Activated naive CD8-positive, alpha-beta T cell treated with anti-CD3 and anti-CD28 coated beads for 36 hours (primary cell): ENCODE measurements at places on chromosomes 5 and 9.

DNA sequence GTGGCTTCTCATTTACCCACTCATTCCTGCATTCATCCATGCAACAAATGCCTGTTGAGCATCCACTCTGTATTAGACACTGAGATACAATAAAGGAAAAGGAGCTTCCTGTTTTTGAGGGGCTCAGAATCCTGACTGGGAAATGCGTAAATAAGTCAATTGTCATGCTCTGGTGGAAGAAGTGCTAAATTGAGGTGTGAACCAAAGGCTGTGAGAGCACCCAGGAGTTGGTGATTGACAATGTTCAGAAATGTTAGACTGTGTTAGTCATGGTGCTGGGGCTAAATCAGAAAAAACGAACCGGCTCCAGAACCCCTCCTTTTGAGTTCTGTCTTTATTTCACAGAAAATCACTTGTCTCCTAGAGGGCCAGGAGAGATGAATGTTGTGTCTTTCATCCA is 558.6 kb upstream of the SGCD start:
- no peak for DNase-seq

DNA sequence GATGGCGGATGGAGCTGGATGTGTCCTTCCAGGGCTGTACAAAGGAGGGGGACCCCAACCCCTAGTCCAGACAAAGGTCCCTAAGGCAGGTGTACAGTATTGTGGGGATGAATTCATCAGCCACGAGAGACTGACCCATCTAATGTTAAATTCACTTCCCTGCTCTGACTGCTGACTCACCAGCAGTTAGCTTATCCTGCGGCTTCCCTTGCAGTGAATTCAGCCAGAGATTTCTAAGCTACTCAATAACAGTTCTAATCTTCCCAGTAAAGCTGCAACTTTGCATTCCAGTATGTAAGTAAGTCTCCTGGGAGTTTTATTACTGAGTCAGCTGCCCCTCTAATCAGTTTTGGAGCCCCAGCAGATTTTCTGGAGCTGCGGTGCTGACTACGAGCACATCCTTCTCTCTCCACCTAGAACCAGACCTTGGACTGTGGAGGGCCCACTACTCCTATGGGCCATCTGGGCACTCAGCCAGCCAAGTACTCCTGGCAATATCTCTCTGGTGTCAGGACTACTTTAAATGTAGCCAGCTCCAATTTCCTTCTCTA is 16.1 kb downstream of the B4GALT1 start:
- no peak for DNase-seq

DNA sequence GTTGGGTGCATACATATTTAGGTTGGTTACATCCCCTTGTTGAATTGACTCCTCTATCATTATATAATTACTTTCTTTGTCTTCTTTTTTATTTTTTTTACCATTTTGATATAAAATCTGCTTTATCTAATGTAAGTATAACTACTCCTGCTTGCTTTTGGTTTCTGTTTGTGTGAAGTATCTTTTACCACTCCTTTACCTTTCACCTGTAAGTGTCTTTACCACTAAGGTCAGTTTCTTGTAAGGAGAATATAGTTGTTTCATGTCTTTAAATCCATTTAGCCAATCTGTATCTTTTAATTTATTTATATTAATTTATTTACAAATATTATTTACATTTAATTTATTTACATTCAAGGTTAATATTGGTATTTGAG is 33.0 kb downstream of the INSL4 start:
- no peak for DNase-seq

DNA sequence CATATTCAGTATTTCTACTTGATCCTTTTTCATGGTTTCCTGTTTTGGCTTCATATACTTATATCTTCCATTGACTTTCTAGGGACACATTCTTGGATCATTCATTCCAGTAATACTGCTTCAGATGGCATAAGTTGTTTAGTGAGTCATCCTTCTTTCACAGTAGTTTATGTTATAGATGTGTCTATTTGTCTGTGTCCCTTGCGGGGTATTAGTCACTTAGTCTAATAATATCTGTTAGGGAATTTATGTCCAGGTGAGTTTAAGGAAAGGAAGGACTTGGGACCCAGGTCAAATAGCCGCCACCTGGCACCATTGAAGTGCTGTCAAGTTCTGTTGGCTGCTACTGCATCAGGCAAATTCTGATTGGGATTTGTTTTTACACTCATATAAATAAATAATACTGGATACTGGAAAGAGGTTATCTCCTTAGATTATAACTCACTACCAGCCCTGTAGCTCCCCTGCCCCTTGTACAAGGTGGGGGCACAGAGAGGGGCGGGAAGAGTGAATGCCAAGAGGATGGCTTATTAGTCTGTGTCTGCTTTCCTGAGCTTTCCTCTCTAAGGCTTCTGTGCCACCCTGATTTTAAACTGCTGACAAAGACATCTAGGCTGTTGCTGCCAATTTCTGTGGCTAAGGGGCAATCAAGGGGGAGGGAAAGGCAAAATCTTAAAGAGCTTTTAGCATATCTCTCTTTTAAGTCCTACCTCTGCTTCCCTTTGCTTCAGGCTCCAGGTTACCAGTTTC is 64.9 kb downstream of the CDC42SE2 start:
- DNase-seq = no peak

DNA sequence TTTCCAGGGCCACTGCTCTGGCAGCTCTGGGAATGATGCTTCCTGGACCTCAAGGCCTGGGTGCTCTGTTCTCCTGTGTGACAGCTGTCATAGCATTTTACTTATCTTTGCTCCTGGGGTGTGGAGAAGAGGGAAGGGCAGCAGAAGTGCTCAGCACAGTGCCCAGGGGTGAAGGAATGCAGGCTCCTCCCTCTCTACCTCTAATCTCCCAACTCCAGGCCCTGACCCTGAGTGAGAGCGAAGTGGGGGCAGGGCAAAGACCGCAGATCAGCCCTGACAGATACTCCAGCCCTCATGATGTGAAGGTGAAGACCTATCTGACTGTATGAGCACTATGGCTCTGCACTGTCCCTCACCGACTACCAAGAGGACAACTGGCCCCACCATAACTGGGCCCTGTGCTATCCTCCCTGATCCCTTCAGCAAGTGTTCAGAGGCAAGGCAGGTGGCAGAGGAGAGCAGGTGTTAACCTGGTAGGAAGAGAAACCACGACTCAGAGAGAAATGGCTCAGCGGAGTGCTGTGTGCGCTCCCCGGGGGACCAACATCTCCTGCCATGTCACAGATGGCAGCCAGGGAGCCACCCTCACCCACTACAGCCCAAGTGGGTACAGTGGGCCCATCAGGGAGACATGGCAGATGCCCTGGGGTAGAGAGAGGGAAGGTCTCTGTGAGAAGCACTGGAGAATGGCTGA is 16.8 kb downstream of the ACSL6 start:
- no peak for DNase-seq

DNA sequence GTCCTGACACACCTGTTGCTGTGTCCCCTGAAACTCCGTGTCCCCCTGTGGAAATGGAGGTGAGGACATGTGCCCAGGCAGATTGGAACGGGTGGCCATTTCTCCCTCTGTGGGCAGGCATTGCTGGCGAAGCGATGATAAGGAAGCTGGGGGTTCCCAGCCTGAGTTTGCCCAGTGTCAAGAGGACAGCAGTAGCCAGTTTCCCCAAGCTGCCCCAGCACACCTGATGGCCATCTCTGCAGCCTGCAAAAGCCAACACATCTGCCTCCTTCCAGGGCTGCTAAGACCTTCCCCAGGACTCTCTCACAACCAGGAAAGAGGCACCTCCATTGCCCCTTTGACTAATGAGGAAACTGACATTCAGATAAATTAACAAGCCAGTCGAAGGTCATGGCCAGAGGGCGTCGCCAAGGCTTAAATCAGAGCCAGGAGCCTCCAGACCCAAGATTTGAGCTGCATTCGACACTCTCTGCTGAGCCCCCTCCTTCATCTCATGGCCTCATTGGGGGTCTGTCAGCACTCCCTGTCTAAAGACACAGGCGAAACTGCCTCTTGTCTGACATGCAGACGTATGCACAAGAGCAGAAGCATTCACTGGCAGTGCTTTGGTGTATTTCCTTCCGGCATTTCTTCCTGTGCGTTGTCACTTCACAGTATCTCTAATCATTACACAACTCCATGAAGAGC is 10.4 kb upstream of the WNK2 start:
- no peak for DNase-seq

GRCh38 chr5:38832810-38833209 is 13.0 kb upstream of the OSMR start:
- DNase-seq = no peak

- DNase-seq = no peak
Measured at GRCh38 chr9:115157245-115157674, 39.3 kb upstream of the TNC start.

DNA sequence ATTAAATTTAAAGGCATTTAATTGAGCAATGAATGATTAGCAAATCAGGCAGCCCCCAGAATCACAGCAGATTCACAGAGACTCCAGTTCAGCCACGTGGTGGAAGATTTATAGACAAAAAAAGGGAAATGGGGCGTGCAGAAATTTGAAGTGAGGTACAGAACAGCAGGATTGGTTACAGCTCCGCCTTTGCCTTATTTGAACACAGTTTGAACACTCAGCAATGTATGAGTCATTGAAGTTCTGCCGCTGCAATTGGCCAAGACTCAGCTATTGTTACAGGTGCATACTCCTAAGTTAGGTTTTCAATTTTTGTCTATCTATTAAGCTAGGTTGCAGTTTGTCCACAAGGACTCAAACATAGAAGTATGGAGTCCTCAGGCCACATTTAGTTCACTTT is 157.7 kb upstream of the SLC12A2 start:
- DNase-seq = no peak

DNA sequence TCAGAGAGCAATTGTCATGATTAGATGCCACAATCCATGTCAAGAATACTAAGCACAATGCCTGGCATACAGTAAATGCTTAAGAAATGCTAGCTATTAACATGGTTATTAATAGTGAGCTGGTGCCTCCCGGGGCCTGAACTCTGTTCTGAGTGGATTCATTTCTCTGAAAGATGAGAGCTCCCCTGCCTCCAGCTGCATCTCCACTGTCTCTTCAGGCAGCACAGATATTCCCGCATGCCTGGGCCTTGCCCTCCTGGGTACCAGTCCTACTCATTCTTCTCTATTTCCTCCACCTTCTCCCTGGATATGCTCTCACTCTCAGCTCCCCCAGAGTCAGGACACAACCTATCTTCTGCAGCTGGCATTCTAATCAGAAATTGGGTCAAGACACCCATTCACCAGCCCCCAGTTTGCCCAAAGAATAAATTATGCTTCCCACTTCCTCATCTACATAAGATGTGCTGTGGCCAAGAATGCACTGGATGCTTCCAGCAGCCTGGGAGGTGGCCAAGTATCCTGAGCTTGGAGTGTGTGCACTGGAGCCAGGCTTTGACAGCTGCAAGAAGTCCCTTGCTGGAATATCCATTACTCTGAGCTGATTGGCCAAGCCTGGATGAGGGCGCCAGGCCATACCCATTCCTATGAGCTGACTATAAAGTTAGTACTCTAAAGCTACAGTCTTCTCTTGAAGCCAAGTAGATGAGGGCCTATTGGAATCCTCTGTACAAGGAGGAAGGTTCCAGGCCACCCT is 669.0 kb downstream of the ACTL7B start:
- no peak for DNase-seq

GRCh38 chr5:115388240-115388639 is 91.8 kb upstream of the CCDC112 start:
- DNase-seq = no peak

DNA sequence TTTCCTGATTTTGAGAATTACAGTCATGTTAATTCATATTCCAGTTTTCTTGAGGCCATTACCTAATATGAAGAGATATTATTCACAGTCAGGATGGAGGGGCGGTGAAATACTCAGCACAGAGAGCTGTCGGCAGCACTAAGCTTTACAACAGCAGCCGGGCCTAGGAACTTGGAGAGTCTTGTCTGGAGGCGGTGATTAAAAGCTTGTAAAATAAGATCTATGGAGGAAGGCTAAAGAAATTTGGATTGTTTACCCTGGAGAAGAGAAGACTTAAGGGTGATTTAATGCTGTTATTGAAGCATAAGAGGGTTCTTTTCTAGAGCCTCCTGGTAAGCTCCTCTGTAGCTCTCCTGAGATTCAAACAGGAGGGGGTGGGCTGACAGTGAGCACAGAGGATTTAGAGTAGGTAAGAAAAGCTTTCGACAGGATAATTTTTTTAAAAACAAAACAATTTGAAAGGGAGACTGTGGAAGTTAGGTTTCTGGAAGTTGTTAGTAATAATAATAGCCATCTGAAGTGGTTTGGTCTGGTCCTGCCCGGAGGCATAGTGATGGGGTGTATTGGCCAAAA is 406.3 kb upstream of the ADAMTSL1 start:
- DNase-seq = no peak

DNA sequence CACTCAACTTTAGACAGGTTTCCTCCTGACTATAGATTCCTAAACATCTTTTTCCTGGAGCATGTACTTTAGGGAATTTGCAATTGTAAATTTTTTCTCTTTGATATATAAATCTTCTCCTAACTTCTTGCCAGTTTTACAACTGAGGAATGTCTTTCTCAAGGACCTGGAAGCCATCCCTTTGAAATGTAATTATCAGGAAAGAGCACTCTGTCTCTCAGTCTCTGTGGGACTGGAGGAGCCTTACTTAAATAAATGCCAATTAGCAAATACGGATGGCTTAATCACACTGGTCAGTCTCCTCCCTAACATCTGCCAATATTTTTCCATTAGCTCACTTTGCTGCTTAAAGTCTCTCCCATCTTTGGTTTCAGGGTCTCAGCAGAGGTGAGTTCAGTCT is 344.3 kb upstream of the ARRDC3 start:
- no peak for DNase-seq

GRCh38 chr9:72037571-72037970 is 22.8 kb downstream of the C9orf57 start:
- DNase-seq = no peak

DNA sequence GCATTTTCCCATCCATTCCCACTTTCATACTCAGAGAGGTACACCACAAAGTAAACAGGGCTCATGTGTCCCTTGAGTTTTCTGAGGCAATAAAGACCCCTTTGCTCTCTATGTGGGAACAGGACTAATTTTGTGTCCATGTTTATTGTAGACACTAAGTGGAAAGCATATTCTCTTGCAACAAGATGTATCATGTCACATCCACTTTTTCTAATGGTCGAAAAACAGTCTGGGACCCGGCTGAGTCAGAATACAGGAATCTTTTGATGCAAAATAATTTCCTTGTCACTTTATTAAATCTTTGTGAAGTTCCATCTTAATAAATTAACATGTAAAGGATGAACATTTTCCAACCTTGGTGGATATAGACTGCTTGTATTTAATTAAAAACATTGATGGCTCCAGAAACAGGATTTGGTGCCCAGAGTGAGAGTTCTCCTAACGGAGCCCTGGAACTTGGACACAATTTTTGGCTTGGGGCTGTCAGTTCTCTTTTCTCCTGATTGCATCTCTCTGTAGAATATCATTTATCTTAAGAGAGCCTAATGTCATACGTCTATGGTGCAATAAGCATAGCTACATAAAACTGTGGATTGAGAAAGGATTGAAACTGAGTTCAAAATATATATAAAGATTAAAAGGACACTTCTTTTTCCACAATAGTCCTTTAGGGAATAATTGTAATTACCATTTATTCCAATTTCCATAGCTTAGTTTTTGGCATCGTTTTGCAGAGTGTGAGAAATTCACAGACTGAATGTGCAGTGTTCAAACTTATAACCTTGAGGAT is 1116.7 kb upstream of the SEMA6A start:
- no peak for DNase-seq

GRCh38 chr5:58776559-58776958 is 193.7 kb downstream of the RAB3C start:
- DNase-seq = no peak
